Endodermal cell (in vitro differentiated cells): ENCODE measurements at places on chromosomes 3 and 15. TPM values are rescaled to one million over a fixed set of nuclear protein-coding genes. Genes with fewer than 3 reads are reported as not detected.

- peak; percentile 36 for DNase-seq
Measured at GRCh38 chr3:65939801-65940246, 98.9 kb downstream of the MAGI1 start.

DNA sequence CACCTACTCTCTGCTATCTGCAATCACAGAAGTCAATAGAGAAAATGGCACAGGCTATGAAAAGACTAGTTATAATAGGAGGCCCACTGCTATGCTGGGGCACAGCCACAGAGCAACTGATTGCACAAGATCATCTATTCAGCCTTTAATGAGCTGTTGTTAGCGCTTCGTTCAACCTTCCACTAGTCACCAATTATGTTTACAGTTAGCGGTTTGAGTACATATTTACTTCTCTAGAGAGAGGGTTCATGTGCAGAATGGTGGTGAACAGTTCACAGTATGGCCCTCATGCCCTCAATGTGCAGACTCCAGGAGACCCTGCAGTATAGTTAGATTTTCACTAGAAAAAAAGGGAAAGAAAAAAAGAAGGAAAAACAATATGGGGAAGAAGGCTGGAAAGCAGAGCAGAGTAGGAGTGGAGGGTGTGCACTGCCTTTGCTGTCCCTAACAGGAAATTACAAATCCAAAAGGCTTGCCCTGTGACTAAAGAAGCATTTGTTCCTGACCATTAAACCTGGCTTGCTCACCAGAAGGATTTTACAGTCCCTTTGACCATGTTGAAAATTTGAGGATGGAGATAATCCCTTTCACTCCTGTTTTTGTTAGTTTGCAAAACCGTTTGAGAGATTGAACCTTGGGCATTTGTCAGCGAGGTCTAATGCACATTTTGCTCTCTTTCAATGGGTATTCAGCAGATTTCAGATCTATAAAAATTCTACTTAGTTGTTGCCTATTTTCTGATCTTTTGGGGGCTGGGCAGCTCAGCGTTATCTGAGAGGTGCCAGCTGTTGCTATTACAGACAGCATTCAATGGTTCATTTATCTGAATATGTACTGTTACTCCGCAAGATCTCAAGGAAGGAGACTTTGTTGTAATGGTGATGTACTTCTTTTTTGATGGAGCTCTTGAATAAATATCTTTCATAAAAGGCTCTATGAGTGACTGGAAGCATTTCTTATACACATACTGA is 296.1 kb downstream of the LSAMP start:
- no peak for DNase-seq

GRCh38 chr3:186083746-186084145 is 25.1 kb downstream of the ETV5 start:
- no peak for DNase-seq

GRCh38 chr15:25862472-25863110 is 536 bp downstream of the ATP10A start:
- peak; percentile 78 for DNase-seq

DNA sequence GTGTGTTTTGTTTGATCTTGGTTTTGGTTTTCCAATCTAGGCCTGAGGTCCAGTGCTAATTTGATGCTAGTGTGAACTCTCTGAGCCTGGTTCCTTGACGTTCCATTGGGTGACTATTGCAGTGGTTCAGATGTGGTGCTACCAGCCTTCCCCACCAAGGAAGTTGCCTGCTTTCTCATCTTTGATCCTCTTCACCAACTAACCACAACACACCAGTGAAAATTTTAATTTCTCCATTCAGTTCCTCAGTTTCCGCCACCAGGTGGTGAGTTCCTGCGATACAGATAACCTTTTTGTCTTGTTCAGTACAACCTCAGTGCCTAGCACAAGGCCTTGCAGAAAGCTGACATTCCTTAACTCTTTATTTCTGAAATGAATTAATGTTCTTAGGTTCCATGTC is 337.4 kb upstream of the TPRG1 start:
- DNase-seq = no peak

DNA sequence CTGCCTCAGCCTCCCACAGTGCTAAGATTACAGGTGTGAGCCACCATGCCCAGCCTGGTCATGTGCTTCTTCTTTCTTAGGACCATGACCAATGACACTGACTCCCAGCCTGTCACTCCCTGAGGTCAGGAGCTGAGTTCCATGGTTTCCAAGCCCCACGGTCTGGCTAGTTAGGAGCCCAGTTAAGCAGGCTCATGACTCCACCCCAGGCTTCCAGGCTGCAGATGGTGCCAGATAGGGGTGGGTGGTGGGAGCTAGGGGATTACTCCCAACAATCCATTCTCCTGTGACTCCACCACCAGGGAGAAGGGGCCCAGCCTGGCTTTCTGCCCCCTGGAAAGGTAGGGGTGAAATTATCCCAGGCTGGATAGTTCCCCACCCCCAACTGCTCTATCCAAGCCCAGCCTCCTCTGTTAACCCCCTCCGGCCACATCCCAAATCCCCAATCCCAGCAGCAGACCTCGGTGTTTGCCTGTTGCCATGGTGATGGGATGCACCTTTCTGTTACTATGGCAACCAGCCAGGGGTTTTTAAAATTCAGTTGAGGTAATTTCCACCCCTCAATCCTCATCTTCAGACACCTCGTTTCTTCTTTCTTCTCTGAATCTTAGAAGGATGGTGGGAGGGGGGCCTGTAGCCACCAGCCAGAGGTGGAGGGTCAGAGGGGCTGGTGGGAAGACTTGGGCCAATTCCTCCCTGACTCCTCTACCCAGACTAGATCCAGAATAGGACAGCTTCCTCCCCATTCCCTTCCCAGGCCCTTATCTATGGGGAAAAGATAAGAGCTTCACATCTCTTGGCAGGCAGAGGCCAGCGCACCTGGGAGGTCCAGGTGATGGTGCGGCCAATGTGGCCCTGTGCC is 22.5 kb upstream of the SEMA3F start:
- peak; percentile 74 for DNase-seq

DNA sequence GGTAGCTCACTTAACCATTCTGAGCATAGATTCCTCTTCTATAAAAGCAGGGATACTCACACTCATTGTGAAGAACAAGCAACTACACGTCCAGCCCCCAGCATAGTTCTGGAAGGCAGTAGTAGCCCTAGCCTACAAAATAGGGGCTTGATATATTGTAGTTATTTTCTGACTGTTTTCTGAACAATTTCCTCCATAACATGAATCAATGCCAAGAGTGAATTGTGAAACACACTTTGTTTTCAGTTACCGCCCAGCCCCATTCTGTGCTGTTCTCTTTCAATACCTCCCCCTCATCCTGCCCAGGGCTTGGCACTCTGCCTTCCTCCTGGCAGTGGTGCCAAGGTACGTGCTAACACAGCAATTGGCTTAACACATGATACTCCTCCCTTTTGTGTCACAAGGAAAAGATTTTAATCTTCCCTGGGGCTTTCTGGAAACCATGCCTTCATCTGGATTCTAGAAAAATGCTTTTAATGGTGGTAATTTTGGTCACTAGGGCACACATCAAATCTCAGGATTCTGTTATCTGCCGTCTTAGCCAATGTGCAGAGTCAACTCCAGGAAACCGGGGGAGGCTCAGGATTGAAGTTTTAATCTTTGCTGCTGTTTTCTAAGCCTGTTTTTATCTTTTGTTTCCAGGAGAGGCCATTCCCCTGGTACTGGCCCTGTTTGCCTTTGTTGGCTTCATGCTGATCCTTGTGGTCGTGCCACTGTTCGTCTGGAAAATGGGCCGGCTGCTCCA is 37.2 kb downstream of the IL20RB start:
- DNase-seq = no peak

MYEF2 gene
- 56.5 and 58.2 TPM in 2 replicates for total RNA-seq

DNA sequence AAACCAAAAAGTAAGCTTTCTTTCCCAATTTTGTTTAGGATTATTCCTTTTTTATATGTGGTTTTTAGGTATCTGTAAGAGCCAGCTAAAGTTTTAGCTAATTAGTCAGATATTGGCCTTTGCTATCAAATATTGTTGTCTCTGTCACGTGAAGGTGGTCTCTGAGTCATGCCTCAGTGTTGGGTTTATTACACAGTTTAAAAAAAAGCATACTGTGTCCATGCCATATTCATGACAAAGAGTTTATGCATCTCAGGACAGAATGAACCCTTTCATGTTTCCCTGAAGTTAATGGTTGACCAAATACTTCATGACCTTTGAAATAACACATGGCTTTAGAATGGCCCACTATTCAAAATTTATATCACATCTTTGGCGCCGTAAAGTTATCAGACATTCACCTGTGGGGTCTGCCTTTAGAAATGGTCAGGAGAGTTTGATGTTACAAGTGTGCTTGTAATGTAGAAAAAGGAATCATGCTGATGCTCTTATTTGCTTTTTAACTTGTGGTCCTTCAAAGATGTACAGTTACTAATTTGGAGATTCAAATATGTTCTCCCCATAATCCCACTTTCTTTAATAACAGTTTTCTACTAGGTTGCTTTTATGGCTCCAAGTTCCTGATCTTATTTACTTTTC is 101.5 kb downstream of the MYRIP start:
- DNase-seq = no peak

GRCh38 chr3:15051531-15051930 is 13.6 kb downstream of the MRPS25 start:
- DNase-seq = peak; percentile 93

- no peak for DNase-seq
Measured at GRCh38 chr3:194941360-194941955, 255.8 kb downstream of the FAM43A start.

EIF2A gene
- 63.3 and 63.7 TPM in 2 replicates for total RNA-seq

DNA sequence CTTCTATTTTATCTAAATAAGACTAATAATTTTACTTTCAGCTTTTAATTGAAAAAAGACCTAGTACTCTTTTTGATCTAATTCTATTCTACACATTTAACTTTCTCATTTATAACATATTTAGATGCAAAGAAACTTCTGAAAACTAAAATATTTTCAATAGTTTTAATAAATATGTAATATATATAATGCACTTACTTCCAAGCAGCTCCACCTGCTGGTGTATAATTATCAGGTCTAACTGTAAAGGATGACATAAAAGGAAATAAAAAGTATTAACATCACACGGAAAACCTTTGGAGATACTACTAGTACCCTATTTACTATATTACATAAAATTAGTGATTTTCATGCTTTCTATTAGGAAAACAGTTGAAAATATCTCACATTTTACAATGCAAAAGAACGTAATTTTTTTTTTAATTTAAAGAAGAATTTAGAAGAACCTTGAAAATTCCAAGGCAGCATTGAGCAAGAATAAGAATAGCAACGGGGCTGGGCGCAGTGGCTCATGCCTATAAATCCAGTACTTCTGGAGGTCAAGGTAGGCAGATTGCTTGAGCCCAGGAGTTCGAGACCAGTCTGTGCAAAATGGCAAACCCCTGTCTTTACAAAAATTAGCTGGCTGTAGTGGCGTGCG is 10.2 kb downstream of the PLSCR5 start:
- DNase-seq = no peak
